ENCODE measurements at places on chromosomes 2 and 18.

GRCh38 chr2:215906458-215906857, 106.9 kb downstream of the MREG start:
- DNase-seq, result no peak

DNA sequence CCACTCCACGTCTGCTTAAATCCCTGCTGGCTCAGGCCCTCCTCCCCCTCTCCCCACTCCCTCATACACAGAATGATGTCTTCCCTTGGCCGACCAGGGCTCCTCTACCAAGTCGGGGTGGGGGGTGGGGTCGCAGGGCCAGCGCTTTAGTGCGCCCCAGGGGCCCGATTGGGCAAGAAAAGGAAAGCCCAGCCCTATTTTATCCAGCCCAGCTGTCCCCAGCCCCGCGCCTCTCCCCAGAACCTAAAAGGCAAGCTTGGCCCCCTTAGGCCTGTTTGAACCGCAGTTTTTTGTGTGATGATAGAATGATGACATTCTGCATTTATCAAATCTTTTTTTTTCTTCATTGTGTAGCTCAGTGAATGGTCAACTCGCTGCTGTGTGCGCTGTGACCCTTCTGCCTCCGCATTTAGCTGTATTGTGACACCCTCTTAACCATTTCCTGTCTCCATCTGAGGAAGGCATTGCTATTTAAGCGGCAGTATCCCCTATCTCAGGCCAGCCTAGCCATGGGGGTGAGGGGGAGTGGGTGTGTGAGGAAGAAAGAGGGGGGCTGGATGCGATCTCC, 231.4 kb downstream of the HAUS1 start:
- no peak for DNase-seq

- no peak for DNase-seq
Measured at GRCh38 chr2:3539836-3540235, 18.3 kb downstream of the RNASEH1 start.

DNA sequence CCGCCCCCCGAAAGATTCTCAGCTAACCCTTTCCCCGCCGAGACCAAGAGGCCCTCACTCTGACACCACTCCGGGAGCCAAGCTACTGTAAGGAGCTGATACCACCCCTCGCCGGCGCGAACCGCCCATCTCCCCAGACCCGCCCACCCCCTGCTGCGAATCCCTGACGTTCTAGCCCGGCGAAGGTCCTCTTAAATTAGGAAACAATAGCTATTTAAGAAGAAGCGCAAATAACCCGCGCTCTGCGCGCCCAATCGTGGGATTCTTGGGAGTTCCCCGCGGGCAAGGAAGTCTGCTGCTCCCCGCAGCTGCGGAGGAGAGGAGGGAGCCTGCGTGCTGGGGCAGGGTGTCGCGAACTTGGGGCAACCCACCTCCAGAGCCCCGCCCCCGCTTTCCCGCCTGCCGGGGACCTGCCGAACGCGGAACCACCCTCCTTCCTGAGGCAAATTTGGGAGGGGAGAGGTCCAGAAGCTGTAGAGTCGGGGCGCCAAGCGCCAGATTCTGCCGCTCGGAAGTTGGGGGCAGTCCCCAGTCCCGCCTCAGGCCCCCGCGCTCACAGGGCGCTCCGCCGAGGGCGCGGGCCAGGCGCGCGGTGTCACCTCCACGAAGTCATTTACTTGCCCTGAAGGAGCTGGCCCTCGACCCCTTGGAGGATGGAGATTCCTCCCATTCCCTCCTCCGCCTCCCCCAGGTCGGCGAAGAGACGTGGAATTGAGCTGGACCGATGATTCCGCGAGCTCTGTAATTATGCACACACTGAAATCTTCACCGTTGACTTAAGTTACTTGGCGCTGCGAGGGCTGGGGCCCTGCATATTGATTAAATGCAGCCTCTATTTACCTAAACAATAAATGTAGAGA, 8.4 kb upstream of the SP9 start:
- no peak for DNase-seq

- no peak for DNase-seq
Measured at GRCh38 chr2:37855283-37856041, 69.6 kb upstream of the RMDN2 start.

- DNase-seq, result peak; percentile 7
Measured at GRCh38 chr2:84876369-84876768, 4.5 kb downstream of the TRABD2A start.

- DNase-seq, result no peak
Measured at GRCh38 chr2:205627085-205627484, 55.2 kb upstream of the NRP2 start.

DNA sequence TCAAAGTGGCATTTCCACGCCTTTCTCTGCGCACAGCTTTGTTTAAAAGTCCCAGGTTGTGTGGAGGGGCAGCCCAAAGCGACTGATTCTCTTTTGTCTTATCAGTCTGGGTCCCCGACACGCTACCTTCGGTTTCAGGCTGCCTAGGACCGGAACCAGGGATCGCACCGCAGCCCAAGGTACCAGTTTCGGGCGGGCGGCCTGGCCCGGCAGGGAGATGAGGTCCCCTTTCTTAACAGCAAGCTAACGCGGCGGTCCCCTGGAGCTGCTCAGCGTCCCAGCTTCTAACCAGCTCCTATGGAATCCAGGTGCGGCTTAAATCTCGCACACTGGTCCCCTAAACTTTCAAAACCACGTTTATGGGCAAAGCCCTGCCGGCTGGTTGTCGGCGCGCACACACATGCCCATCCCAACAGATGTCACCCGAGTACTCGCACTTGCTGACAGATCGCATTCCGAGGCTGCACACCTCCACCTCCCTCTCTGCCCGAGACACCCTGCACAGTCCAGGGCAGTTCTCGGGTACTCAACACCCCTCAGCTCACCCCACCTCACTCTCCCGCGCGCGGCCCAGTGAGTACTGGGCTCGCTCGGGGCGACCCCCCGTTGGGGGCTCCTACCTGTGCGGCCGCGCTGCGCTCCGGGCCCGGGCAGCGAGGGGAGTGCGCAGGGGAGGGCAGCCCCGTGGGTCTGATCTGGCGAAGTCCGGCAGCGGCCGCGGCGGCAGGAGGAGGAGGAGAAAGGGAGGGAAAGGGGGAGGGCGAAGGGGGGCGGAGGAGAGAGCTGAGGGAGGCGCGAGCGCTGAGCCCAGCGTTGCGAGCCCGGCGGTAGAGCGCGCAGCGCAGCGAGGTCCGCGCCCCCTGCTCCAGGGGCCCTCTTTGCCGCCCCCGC, at the start of gene EFEMP1:
Gene EFEMP1, minus strand, starts transcription at position 692 of the 891 bp plus-strand sequence. CDS start 1,342 bp downstream, outside the sequence.
- DNase-seq, result peak; percentile 21

GRCh38 chr18:25594351-25594750, 242.4 kb upstream of the ZNF521 start:
- DNase-seq, result no peak

DNA sequence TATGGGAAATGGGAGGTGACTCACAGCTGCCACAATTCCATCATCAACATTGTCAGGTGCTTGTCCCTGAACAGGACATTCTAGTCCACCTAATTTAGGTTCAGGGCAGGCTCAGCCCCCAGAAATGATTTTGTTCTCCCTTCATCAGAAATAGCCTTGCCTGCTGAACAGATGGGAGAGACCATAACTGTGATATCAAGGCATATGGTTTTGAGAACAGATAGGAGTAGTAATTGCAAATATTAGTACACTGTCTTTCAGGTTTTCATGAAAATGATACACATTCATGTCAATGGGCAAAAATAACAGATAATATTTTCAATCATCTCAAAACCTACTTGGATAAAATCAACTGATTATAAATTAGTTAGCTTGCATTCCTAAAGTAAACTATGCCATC, 316.5 kb downstream of the MBD2 start:
- no peak for DNase-seq

GRCh38 chr2:65435625-65436168, 3.3 kb upstream of the SPRED2 start:
- DNase-seq, result peak; percentile 63

DNA sequence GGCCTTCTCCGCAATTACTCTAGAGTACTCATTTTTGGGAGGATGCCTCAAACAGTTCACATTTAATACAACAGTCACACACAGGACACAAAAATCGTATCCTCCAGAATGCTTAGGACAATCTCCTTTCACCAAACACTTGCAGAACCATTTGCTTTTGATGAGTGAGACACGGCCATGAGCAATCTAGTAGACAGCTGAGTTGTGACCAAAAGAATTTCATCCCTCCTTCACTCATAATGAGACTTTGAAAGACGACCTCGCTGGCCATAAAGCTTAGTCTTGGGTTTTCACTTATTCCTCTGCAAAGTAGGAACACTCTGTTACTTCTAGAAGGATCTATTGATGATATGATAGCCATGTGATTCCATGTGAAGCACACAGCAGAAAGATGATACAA, 87.5 kb upstream of the SLC35G4 start:
- no peak for DNase-seq

- DNase-seq, result no peak
Measured at GRCh38 chr2:217482056-217482710, 520.6 kb downstream of the TNS1 start.

GRCh38 chr2:21047141-21048009, 3.5 kb upstream of the APOB start:
- no peak for DNase-seq

- no peak for DNase-seq
Measured at GRCh38 chr18:24246143-24246542, 107.3 kb downstream of the CABYR start.

DNA sequence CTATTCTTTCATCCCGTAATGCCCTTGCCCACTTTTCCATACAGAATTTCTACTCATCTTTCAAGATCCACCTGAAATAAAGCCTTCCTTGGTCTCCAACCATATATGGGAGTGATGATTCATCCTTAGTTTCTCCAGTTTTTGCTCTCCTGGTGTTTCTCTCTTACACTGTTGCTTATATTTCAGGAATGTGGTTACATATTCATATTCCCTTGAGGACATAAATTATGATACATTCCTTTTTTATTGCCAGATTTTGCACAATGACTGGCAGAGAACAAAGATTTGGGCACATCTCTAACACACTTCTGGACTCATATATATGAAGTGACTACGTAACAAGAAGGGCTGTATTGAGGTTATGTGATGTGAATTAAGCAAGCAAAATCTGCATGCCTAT, 1573.4 kb upstream of the NXPH2 start:
- DNase-seq, result no peak

- DNase-seq, result no peak
Measured at GRCh38 chr2:28558158-28558820, 62.4 kb downstream of the PLB1 start.

DNA sequence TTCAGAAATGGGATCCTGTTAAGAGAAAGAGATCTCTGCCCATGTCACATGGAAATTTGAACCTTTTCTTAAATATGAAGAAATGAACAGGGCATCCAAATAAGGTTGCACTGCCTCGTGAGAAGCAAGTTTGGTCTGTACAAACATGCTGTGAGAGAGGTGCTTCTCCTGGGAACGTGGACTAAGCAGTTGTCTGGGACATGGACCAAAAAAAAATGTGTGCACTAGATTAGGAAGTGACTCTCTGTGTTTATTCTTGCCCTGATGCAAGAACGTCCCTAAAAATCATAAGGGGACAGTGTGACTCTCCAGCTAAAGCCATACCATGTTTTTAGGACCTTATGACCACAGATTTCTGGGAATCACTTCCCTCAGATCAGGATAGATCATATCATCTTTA, 23.7 kb upstream of the GCG start:
- no peak for DNase-seq

GRCh38 chr2:11560806-11561205, 27.0 kb downstream of the GREB1 start:
- no peak for DNase-seq

GRCh38 chr2:46387886-46388515, 90.8 kb downstream of the EPAS1 start:
- no peak for DNase-seq

GRCh38 chr2:196079052-196079451, 10.4 kb upstream of the DNAH7 start:
- no peak for DNase-seq

- no peak for DNase-seq
Measured at GRCh38 chr18:42564761-42565160, 550.7 kb downstream of the RIT2 start.

DNA sequence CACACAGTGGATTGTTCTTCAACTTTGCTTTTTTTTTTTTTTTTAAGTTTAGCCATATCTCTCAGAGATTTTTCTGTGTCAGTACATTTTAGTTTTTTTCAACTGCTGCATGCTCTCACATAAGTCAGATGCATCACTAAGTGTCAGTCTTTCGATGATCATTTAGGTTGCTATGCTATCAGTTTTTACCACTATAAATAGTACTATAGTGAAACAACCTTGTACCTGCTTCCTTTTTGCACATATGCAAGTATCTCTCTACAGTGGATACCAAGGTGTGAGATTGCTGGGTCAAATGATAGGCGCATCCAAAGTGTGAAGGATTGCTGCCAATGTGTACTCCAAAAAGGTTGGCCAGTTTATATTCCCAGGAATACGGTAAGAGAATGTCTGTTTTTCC, 33.5 kb upstream of the MAP4K3 start:
- DNase-seq, result no peak

GRCh38 chr18:79258447-79258846, 137.3 kb upstream of the NFATC1 start:
- DNase-seq, result no peak

DNA sequence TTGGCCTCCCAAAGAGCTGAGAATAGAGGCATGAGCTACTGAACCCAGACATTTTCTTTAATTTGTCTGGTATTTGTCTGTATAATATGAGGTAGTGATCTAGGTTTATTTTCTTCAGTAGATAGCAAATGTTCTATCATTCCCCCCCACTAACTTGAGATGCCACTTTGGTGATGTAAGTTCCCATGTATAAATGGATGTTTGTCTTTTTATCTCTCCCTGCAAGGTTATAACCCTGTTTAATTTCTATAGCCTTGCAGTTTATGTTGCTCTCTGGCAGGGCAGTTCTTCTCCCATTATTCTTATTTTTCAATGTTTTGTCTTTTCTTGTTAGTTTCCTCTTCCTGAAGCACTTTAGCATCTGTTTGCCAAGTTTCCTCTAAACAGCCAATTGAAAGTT, 39.1 kb upstream of the MAP4K4 start:
- no peak for DNase-seq

DNA sequence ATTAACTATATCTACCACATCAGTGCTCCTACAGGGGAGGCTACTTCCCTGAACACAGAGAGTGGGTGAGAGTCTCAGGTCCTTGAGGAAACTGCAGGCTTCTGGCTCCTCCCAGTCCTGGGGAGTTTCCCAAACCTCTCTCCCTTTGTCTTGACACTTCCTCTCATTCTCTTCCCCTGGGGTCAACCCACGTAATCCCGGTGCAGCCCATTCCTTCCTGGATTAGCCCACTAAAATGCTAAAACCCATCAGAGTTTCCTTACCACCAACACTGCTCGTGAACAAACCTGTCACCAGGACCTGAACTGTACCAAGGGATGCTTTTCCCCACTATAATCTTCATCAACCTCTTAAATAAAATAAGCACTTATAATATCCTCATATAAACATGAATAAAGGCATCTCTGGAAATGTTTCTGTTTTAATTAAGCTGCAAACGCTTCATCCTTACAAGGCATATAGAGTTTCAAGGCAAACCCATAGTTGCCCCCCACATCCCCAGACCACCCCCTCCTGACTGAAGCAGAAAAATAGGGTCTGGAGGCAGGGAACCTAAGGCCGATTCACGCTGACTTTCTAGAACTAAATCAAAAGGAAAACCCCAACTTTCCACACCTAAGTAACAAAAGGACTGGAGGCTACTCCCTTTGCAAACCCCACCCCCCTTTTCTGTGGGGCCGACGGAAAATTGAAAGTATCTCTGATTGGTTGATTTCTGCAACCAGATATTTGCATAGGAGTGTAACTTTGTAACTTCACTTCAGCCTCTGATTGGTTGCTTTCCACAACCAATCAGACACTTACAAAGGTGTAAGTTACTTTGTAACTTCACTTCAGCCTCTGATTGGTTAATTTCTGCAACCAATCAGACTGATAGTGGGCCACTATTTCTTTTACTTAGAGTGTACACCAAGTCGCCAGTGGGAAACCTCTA, 19.0 kb downstream of the TMSB10 start:
- peak; percentile 87 for DNase-seq

GRCh38 chr2:42880738-42881690, 88.6 kb upstream of the HAAO start:
- DNase-seq, result no peak
